ENCODE measurements at places on chromosomes 2 and 18. TPM values are rescaled to one million over a fixed set of nuclear protein-coding genes. Genes with fewer than 3 reads are reported as not detected.
A peak's percentile ranks its signal among the peaks of the same experiment; 100 is the strongest.

SCYGR4 gene
- total RNA-seq: not detected

DCC gene
- not detected for total RNA-seq

GRCh38 chr2:71829008-71829407 lies 318.7 kb downstream of the CYP26B1 start:
- H3K4me3 ChIP-seq: no peak overlapping the region
- H3K27me3 ChIP-seq: no peaks in the 10 kb centered on the region
- no peaks in the 10 kb centered on the region for H3K4me1 ChIP-seq

DNA sequence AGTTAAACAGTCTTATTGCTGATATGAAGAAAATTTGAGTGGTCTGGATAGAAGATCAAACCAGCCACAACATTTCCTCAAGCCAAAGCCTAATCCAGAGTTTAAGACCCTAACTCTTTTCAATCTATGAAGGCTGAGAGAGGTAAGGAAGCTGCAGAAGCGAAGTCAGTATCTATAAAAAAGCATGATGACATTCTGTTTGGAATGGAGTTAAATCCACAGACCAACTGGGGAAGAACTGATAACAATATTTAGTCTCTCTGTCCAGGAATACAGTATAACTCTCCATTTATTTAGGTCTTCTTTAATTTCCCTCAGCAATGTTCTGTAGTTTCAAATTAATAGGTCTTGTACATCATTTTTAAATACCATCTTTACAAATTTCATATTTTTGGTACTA lies 16.0 kb downstream of the PIGN start:
- H3K36me3 ChIP-seq: no peaks in the 10 kb centered on the region
- H3K27me3 ChIP-seq: no peaks in the 10 kb centered on the region
- H3K27ac ChIP-seq: no peak overlapping the region
- DNase-seq: no peak

GRCh38 chr2:190674966-190675650 lies 26.2 kb downstream of the NAB1 start:
- DNase-seq: no peak
- H3K27ac ChIP-seq: no peak overlapping the region
- peaks cover 9% of the 10 kb centered on the region for H3K4me1 ChIP-seq
- H3K36me3 ChIP-seq: no peaks in the 10 kb centered on the region
- no peaks in the 10 kb centered on the region for H3K27me3 ChIP-seq
- no peak overlapping the region for H3K4me3 ChIP-seq

DNA sequence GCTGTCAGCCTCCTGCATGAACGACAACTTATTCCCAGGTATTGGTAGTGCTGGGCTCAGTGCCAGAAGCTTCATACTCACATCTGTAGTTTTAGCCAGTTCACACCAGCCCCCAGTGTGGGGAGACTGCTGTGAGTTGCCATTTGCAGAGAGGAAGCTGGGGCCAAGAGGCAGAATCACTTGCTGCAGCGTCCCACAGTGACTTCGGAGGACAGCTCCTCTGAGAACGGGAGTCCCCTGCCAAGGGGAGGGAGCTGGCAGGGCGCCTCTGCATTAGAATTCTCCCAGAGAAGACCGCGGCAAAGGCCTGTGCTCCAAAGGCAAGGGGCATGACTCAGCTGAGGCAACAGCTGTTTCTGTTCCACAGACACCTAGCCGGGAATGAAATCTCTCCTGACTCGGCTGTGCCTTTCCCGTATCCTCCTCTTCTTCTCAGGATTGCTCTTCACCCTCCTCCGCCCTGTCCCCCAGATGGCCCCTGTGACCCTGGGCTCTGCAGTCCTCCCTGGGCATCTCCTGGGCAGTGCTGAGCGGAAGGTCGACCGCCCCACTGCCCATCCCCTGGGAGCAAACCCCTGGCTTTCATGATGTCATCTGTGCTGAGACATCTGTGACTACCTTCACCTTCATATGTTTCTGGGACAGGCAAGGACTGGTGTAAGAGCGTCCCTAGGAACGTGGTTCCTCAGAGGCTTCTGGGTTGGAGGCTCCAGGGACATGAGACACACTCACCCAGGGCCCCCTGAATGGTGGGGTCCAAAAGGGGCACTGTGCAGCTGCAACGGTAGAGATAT lies 18.0 kb downstream of the MAL start:
- H3K27me3 ChIP-seq: no peaks in the 10 kb centered on the region
- no peaks in the 10 kb centered on the region for H3K36me3 ChIP-seq
- peak; percentile 88 for DNase-seq
- no peak overlapping the region for H3K27ac ChIP-seq
- H3K4me3 ChIP-seq: no peak overlapping the region

DNA sequence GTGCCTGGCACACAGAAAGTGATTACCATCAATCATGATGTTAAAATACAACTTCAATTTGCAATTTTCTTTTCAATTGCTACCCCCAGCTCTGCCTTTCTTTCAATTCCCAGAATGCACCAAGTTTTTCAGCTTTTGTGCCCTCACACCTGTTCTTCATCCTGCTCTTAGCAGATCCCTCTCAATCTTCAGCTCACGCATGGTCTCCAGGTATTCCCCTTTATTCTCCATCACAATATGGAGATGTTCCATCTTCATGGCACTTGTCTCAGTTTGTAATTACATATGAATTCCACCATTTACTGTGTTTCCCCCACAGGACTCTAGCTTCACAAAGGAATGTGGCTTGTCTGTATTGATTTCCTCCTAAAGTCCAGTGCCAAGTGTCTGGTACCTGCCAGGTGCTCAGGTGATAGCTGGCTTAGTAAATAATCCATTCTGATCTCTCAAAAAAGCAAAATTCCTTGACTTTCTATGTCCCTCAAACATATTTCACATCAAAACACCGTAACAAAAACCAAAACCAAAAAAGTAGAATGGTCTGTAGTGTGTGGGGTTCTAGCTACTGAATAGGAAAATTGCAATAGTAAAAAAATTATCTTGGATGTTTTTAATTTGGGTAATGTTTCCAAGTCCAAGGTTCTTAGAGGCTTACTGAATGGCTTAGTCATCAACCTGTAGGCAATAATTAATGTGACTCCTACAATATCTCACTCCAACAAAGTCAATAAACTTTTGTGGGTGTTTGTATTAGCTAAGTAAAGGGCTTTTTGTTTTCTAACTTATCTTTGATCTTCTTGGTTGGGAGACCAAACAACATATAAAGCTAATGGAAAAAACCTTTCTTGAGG lies 2.9 kb upstream of the INSIG2 start:
- DNase-seq: no peak
- no peak overlapping the region for H3K27ac ChIP-seq
- H3K4me3 ChIP-seq: no peak overlapping the region
- H3K36me3 ChIP-seq: no peaks in the 10 kb centered on the region
- peaks cover 1% of the 10 kb centered on the region for H3K27me3 ChIP-seq

GKN2 gene
- not detected for total RNA-seq

DNA sequence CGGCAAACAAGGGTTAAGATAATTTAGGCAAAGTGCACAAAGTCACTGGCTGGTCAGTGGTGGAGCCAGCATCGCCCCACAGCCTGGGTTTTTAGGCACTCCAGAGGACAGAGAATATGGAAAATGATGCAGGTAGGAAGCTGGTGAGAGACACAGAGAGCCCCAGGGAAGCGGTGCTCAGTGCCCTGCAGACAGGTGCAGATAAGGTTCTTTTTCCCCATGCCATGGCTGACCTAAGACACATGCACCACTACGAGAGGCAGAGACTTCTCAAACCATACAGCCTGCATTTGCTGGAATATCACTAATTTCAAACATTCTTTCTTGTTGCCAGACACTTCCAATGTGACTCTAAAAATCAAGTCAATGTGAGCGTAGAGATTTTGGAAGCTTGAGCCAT lies 205.7 kb upstream of the APCDD1 start:
- no peaks in the 10 kb centered on the region for H3K4me1 ChIP-seq
- H3K36me3 ChIP-seq: no peaks in the 10 kb centered on the region
- no peak for DNase-seq
- H3K27me3 ChIP-seq: no peaks in the 10 kb centered on the region
- no peak overlapping the region for H3K4me3 ChIP-seq

DNA sequence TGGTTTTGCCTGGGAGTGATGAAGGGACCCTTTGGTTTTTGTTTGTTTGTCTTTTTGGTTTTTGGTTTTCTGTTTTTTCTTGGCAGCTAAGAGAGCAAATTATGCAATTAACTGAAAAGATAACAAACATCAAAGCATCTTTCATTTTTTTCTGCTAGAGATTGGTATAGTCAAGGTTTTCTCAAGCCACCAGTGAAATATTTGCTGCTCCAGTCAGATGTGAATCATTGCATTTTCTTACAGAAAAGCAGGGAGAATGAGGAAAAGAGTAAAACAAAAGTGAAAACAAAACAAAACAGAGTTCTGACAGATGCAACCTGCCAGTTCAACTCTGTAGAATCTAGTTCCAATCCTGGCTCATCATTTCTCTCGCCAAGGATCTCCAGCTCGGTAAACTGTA lies 660.7 kb downstream of the DSC3 start:
- no peak overlapping the region for H3K27ac ChIP-seq
- H3K4me1 ChIP-seq: no peaks in the 10 kb centered on the region
- no peak for DNase-seq
- H3K36me3 ChIP-seq: no peaks in the 10 kb centered on the region
- no peak overlapping the region for H3K4me3 ChIP-seq

DNA sequence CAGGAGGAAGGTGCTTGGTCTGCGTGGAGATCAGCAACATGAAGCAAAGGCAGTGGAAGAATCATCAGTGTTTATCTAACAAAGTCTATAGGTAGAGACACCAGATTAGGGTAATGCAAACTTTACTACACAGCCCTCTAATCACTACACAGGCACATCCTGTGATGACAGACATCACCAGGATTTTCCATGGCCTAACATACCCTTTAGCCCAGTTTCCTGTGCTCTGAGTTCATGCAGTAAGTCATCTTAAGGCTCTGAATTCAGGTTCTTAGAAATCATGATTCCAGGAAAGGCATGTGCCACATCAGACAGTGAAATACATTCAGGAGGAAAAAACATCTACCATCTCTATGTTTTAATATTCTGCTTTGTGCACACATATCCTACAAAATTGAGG lies 708.5 kb upstream of the SLC8A1 start:
- no peak overlapping the region for H3K27ac ChIP-seq
- H3K4me3 ChIP-seq: no peak overlapping the region
- no peaks in the 10 kb centered on the region for H3K4me1 ChIP-seq
- H3K36me3 ChIP-seq: no peaks in the 10 kb centered on the region

IL36A gene
- not detected for total RNA-seq

GRP gene
- total RNA-seq: not detected

DNA sequence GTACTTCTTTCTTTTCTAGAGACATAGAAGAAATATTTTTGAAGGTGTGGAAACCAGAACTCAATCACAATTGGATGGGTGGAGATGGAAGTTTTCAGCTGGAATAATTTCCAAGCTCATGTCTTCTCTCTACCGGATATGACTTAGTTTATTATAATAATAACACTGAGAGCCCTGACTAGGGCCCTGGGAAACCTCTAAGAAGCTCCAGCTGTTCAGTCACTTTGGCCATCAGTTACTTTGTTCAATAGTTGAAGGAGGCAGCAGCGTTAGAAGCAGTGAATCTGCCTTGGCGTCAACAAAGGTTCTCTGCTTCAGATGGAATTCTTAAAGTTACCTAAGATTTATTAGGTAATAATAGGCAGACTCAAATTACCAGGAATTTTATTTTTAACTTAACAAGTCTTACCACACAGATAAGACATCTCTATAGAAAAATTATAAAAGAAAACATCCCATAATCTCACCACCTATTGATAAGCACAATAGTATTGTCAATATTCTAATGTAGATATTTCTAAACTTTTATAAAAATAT lies 293.8 kb upstream of the CHAC2 start:
- no peak overlapping the region for H3K4me3 ChIP-seq
- H3K4me1 ChIP-seq: no peaks in the 10 kb centered on the region
- H3K27me3 ChIP-seq: no peaks in the 10 kb centered on the region
- no peak overlapping the region for H3K27ac ChIP-seq
- H3K36me3 ChIP-seq: no peaks in the 10 kb centered on the region

ARHGAP15 gene
- total RNA-seq: 26.2 TPM

DNA sequence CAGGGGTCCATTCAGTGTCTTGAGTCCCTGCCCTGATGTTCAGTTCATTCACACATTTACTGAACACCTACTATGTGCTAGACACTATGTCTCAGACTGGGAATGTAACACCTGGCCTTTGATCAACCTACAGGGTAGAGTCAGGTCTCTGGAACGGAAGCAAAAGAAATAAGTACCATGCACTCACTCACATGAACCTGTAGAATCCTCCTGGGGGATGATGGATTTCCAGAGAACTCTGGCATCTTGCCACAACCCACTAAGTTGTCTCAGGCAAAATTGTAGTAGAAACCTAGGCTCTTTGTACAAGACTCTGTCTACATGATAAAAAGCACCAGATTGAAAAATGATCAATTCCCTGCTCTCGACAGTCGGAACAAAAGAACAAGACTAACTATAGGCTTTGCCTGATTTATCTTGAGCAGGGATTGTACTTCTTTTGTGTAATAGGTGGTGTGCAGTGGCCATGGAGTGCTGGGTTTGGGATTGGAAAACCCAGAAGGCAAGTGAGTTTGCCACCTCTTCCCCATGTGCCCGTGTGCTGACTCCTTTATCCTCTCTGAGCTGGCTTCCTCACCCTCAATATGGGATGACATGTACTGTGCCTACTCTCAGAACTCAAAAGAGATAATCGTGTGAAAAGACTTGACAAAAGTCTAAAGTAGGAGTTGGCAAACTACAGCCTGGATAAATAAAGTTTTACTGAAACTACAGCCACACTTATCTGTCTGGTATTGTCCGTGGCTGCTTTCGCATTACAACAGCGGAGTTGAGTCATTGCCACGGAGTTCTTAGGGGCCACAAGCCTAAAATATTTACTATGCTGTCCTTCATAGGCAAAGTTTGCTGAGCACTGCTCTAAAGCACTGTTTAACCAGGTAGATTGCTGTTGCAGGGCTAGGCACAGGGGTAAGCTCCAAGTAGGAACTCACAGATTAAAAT lies 4.4 kb downstream of the CAPN14 start:
- no peak overlapping the region for H3K27ac ChIP-seq
- H3K36me3 ChIP-seq: no peaks in the 10 kb centered on the region
- no peak overlapping the region for H3K4me3 ChIP-seq
- no peaks in the 10 kb centered on the region for H3K4me1 ChIP-seq
- no peaks in the 10 kb centered on the region for H3K27me3 ChIP-seq

- no peaks in the 10 kb centered on the region for H3K27me3 ChIP-seq
- H3K27ac ChIP-seq: no peak overlapping the region
- H3K4me3 ChIP-seq: no peak overlapping the region
Observed at GRCh38 chr18:63005306-63005705, 290.0 kb downstream of the PHLPP1 start.

DNA sequence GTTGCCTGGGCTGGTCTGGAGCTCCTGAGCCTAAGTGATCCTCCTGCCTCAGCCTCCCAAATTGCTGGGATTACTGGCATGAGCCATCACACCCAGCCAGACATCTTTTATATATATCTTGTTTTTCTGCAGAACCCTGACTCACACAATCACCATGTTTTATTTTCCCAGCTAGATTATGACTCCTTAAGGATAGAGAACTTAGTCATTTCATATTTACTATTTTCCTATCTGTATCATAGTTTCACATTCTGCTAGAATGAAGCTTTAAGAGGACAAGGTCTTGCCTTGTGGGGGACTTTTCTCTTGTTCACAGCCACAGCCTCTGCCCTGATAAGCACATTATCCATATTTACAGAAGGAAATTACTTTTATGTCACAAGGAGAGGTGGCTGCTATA lies 73.9 kb downstream of the LBH start:
- no peak for DNase-seq
- H3K4me3 ChIP-seq: no peak overlapping the region
- H3K27ac ChIP-seq: no peak overlapping the region
